K562 (cell line): ENCODE measurements at places on chromosomes 2 and 18.

- DNase-seq, result no peak
Observed at GRCh38 chr2:41697389-41697788, 350.4 kb upstream of the PKDCC start.

DNA sequence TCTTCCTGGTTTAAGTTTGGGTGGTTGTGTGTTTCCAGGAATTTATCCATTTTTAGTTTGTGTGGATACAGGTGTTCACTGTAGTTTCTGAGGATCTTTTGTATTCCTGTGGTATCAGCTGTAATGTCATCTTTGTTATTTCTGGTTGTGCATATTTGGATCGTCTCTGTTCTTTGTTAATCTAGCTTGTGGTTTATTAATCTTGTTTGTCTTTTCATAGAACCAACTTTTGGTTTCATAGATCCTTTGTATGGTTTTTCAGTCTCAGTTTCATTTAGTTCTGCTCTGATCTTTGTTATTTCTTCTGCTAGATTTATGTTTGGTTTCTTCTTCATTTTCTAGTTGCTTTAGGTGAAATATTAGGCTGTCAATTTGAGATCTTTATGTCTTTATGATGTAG lies 202.4 kb upstream of the ZSWIM2 start:
- DNase-seq, result no peak

- DNase-seq, result no peak
Observed at GRCh38 chr18:37265382-37265781, 300.2 kb downstream of the CELF4 start.

- no peak for DNase-seq
Observed at GRCh38 chr2:147845411-147845971, 662 bp downstream of the ACVR2A start.

GRCh38 chr2:158539176-158540005 lies 82.6 kb downstream of the PKP4 start:
- no peak for DNase-seq

DNA sequence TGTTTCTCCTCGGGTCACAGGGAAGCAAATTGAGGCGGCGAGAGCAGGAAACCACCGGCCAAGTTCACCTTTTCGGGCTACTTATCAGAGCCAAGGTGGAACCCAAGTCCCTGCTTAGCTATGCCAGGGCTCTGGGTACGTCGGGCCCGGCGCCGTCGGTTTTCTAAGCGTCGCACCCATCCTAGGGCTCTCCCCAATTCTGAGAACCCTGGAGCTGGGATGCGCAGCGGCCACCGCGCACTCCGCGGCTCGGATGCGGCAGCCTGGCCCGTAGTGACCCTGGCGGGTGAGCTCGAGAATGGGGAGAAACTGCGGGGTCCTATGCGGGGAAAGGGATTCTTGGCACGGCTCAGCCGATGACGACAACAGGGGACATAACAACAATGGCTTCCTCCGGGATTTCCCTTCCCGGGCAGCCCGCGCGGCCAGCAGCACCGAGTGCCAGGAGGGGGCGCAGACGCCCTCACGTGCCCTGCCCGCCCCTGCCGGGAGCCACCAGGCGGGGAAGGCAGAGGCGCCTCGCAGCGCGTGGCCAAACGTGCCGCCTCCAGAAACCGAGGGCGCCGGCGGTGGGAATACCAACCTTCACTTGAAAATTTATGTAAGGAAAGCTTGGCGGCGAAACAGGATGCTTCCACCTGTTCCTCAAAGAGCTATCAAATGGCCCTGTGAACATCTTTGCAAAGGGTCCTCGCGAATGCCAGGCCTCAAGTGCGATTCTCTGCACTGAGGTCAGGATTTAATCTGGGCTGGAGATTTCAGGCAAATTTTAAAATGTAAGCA lies 2.1 kb upstream of the SLC30A3 start:
- no peak for DNase-seq

- DNase-seq, result no peak
Observed at GRCh38 chr18:60809937-60810336, 437.4 kb upstream of the MC4R start.

DNA sequence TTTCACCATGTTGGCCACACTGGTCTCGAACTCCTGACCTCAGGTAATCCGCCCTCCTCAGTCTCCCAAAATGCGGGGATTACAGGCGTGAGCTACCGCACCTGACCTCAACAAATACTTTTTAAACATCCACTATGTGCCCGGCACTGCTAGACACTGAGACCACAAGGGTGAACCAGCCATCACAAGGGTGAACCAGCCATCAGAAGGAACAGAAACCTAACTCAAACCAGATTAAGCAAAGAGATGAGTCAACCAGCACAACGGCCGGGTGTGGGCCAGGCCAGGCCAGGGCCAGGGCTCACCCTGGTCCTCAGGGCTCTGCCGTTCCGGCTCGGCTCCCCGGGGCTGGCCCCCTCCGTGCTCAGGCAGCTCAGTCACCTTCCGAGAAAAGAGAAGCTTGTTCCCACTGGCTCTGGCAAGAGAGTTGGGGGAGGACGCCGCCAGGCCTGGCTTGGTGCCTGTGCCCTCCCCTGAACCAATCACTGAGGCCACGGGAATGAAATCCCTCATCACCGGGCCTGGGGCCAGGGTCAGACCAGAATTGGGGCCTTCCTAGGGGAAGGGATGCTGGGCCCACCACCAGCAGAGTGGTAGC lies 4.4 kb downstream of the TEX44 start:
- DNase-seq, result no peak

- DNase-seq, result no peak
Observed at GRCh38 chr2:191664823-191665677, 12.9 kb upstream of the NABP1 start.

- DNase-seq, result no peak
Observed at GRCh38 chr2:147641651-147642050, 203.2 kb upstream of the ACVR2A start.

GRCh38 chr2:182767578-182767977 lies 51.5 kb downstream of the DNAJC10 start:
- peak; percentile 28 for DNase-seq

DNA sequence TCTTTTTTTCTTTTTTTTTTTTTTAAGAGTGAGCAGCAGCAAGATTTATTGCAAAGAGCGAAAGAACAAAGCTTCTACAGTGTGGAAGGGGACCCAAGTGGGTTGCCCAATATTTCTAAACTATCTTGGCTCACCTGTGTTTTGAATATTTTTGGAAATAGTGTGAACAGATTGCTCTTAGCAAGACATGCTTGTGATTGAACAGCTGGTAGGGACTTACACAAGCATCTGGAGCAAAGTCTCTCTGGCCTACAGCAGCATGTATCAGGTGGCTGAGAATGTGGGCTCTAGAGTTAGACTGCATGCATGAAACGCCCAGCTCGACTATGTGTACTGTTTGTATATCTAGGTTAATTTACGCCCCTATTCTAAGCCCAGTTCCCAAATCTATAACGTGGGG lies 40.3 kb upstream of the FBXO11 start:
- DNase-seq, result no peak

DNA sequence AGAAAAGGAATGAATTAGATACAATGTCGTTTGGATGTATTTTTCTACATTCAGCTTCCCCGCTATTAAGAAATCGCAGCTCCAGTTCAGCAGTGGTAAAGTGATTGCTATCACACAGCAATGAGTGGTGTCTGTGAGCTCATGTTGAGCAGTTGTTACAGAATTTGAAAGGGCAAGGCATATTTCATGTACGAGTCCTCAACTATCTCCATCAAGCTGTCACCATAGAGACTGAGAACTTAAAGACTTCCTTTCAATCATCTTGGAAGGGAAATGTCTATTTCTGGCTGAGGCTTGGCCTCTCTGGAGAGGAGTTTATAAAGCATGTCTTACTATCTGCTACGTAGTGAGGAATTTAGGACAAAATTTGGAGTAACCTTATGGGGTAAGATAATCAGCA lies 24.4 kb upstream of the FAM117B start:
- no peak for DNase-seq

DNA sequence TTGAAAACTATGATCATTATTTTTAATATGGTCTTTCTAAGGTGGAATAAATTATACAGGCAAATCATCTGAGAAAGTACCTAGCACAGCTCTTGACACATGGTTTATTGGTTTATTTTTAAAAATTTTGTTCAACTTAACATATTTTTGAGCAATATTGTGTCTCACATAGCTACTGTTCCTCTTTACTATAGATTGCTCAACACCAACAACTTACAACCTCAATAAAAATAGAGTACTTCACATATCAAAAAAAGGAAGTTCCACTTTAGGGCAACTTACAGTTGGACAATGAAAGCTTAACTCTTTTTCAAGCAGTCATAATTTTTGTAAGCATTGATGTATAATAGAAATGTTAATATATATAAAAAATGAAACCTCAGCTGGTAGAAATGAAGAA lies 440.9 kb upstream of the UBE2E3 start:
- no peak for DNase-seq

DNA sequence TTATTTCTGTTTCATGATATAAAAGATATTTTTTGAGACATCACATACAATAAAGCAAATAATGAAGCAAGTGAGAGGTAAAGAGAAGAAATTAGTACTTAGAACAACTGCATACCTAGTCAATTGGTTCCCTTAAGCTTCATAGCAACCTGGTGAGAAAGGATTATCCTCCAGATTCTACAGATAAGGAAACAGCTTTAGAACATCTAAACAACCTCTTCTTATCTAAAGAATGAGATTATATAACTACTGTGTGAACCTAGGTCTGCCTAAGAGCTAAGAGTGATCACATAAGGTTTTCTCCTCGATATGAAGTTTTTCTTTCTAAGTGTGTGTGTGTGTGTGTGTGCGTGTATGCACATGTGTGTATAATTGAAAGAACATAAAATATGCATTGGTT lies 265.1 kb downstream of the NOL4 start:
- no peak for DNase-seq

GRCh38 chr2:151570191-151570590 lies 160.5 kb downstream of the RIF1 start:
- DNase-seq, result no peak

DNA sequence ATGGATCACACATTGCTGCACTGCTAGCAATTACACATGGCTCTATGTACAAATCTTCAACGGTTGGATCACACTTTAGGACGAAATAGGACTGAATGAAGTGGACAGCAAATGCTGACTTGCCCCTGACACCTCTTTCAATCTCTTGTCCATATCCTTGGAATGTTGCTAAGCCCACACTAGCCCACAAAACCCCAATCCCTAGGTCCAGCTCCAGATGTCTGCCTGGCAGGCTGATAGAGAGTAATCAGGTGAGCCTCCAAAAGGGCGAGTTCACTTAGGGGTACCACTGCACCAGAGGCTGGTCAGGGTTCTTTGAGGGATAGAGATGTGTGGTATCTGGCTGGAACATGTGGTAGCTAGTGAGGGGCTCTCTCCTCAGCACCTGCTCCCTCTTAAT lies 18.5 kb upstream of the FHOD3 start:
- DNase-seq, result no peak

- DNase-seq, result no peak
Observed at GRCh38 chr2:191064590-191064989, 50.6 kb upstream of the STAT1 start.

DNA sequence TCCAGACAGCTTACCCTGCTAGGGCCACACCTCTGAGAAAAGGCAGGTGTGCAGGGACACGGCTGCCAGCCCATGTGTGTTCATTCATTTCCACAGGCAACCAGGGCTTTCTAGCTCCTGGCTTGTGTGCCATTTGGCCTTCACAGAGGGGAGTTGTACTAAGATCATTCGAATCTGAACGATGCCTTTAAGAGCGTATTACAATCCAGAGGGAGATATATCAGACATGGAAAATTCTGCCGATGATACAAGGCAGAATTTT lies 64.2 kb upstream of the OTOF start:
- no peak for DNase-seq

- peak; percentile 25 for DNase-seq
Observed at GRCh38 chr2:219417374-219417773, 803 bp upstream of the DES start.

- no peak for DNase-seq
Observed at GRCh38 chr2:102279391-102279735, 32.0 kb upstream of the IL1RL1 start.
